Activated CD4-positive, alpha-beta T cell treated with anti-CD3 and anti-CD28 coated beads, Interleukin-2, amount 10 ng/mL, durations not matched to agents 7 days and 5 days (primary cell): ENCODE measurements at places on chromosomes 7 and 10.

DNA sequence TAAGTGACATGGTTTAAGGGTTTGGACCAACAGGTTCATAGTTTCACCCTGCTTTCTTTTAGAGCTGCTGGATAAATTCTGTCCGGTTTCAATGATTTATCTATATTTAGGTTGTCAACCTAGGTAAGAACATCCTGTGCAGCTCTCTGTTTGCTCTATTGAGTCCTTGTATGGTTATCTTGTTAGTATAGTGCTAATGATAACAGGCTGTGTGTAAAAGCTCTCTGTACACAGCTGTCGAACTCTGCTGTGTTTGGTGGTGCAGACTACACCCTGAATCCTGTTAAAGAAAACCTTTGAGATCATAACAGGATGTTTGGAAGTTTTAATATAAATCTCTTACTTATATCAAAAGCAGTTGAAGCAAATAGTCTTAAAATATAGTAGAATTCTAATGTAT is 219.2 kb downstream of the SDK1 start:
- DNase-seq: no peak

- peak; percentile 68 for DNase-seq
These were observed 145.2 kb downstream of the FRMD4A start for GRCh38 chr10:14185316-14186045.

DNA sequence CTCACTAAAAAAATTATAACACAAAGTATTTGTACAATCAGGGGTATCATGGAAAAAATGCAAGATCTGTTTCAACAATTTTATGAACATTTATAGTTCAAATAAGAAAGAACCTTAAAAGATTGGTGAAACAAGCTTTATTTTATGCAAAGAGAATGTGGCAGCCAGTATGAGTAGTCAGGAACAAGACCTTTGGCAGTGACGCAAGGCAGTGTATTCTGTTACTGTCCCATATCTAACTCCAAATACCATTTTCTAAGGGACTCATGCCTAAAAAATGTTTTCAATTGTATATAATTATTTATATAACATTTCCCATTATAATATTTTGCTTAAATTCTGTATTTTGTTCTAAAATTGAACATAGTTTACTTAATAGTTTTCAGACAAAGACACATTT is 19.1 kb upstream of the FAM53B start:
- no peak for DNase-seq

DNA sequence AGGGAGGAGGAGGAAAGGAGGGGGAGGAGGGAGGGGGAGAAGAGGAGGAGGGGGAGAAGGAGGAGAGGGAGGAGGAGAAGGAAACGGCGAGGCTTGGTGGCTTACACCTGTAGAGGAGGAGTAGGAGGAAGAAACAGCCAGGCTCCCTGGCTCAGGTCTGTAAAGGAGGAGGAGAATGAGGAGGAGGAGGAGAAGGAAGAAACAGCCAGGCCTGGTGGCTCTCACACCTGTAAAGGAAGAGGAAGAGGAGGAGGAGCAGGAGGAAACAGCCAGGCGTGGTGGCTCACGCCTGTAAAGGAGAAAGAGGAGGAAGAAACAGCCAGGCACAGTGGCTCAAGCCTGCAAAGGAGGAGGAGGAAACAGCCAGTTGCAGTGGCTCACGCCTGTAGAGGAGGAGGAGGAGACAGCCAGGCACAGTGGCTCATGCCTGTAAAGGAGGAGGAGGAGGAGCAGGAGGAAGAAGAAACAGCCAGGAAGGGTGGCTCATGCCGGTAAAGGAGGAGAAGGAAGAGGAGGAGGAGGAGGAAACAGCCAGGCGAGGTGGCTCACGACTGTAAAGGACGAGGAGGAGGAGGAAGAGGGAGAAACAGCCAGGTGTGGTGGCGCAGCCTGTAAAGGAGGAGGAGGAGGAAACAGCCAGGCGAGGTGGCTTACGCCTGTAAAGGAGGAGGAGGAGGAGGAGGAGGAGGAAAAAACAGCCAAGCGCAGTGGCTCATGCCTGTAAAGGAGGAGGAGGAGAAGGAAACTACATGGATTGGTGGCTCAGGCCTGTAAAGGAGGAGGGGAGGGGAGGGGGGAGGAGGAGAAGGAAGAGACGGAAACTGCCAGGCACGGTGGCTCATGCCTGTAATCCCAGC is 14.9 kb upstream of the CRCP start:
- DNase-seq: peak; percentile 51

DNA sequence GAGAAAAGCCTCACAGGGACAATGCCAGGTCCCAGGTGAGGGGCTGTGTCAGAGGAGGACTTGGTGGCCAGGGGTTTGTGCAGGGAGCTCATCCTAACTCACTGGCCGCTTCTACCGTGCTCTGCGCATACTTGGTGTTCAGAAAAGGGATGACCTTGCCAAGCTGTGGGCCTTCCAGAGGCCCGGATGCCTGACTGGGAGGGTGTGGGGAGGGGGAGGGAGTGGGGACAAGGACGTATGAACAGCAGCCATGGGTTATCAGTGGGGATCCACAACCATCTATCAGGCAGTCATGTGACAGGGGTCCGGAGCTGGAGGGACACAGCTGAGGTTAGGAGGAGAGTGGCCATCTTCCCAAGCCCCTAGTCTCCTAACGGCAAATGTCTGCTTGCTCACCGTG is 6.2 kb downstream of the SFXN4 start:
- DNase-seq: no peak
